IMR-90 (cell line): ENCODE measurements at places on chromosomes 2 and 18. TPM values are rescaled to one million over a fixed set of nuclear protein-coding genes. Genes with fewer than 3 reads are reported as not detected.

- DNase-seq: peak; percentile 75
- no peaks in the 10 kb centered on the region for H3K36me3 ChIP-seq
- H3K27ac ChIP-seq: no peak overlapping the region
- H3K4me3 ChIP-seq: no peak overlapping the region
Measured at GRCh38 chr2:40244675-40245074, 207.2 kb downstream of the SLC8A1 start.

GRCh38 chr18:42548493-42548892 lies 567.0 kb downstream of the RIT2 start:
- H3K27ac ChIP-seq: no peak overlapping the region
- no peaks in the 10 kb centered on the region for H3K27me3 ChIP-seq
- no peaks in the 10 kb centered on the region for H3K4me1 ChIP-seq
- no peak overlapping the region for H3K4me3 ChIP-seq

DNA sequence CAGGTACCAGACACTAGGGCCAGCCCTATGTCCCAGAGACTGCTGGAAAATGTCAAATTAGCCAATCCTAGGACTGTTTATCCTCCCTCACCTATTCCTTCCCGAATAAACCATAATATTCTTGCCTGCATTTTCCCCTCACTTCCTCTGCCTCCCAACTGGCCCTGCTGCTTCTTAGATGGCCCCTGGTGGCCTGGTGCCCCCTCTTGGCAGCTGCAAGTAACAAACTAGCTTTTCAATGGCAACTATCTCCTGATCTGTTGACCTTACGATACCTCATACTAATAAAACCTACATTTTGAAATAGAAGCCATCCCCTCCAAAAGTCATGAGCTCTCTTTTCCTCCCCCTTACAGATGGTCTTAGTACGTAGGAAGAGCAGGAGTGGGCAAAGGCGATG lies 132.0 kb downstream of the ALPK2 start:
- no peak overlapping the region for H3K4me3 ChIP-seq
- H3K4me1 ChIP-seq: peaks cover 7% of the 10 kb centered on the region; the same call in 1 of the 2 replicates
- no peak overlapping the region for H3K27ac ChIP-seq
- no peaks in the 10 kb centered on the region for H3K27me3 ChIP-seq
- H3K36me3 ChIP-seq: peaks cover 22% of the 10 kb centered on the region

Gene NAT8
- not detected in 2 replicates for polyA plus RNA-seq

Gene FAM228B
- 2.3 and 2.9 TPM in 2 replicates for polyA plus RNA-seq

- no peak overlapping the region for H3K4me3 ChIP-seq
- no peaks in the 10 kb centered on the region for H3K27me3 ChIP-seq
- no peaks in the 10 kb centered on the region for H3K36me3 ChIP-seq
- no peak overlapping the region for H3K27ac ChIP-seq
- DNase-seq: no peak
Measured at GRCh38 chr18:39435996-39436395, 1870.4 kb upstream of the CELF4 start.

Gene POTEI
- polyA plus RNA-seq: not detected in 2 replicates

DNA sequence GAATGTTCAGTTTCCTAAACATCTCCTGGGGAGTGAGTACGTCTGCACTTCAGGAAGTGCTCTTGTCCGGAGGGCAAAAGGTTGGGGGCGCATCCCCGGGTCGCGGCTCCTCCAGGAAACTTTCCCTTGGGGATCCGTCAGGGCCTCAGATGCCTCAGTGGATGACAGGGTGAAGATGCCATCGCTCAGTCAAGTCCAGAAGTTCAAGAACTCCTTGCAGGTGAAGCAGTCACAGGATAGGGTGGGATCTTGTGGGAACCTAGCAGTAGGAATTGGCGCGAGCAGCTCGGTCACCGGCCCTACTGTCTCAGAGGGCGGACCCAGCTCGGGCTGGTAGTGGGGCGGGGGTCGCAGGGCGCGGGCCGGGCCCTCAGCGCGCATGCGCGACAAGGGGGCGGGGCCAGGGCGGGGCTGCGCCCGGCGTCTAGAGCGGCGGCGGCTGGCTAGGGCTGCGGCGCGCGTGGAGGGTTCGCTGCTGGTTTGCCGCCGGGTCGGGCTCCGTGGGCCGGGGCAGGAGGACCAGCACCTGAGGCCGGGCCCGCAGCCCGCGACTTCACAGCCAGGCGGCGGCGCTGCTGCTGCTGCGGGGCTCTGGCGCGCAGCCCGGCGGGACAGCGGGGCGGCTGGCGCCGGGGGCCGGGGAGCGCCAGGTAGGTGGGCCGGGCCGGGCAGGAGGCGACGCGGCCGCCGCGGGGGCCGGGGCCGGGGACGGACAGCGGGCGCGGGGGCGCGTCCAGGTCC lies at the start of gene INPP4A:
Gene INPP4A, plus strand, starts transcription at position 423 of the 741 bp plus-strand sequence. CDS start 75,191 bp downstream, outside the sequence.
- peak; percentile 42 for DNase-seq
- no peaks in the 10 kb centered on the region for H3K36me3 ChIP-seq
- peaks cover 6% of the 10 kb centered on the region for H3K4me1 ChIP-seq
- H3K4me3 ChIP-seq: peak within 1 kb of the TSS; percentile 87
- H3K27ac ChIP-seq: peak within 1 kb of the TSS; percentile 54

Gene AQP12B
- polyA plus RNA-seq: not detected in 2 replicates

Gene CDH20
- polyA plus RNA-seq: not detected in 2 replicates

Gene RNF125
- polyA plus RNA-seq: 0.09 and 0.10 TPM in 2 replicates

GRCh38 chr2:36912695-36913094 lies 53.6 kb downstream of the STRN start:
- peak; percentile 83 for DNase-seq
- H3K4me1 ChIP-seq: no peaks in the 10 kb centered on the region; the same call in 1 of the 2 replicates
- no peaks in the 10 kb centered on the region for H3K36me3 ChIP-seq
- H3K4me3 ChIP-seq: no peak overlapping the region
- H3K27ac ChIP-seq: no peak overlapping the region

- DNase-seq: no peak
- H3K36me3 ChIP-seq: no peaks in the 10 kb centered on the region
- no peak overlapping the region for H3K27ac ChIP-seq
Measured at GRCh38 chr2:157920736-157921135, 44.6 kb upstream of the ACVR1 start.

- peak overlapping the region; percentile 35; the same call in 1 of the 2 replicates for H3K4me3 ChIP-seq
- peak; percentile 99 for DNase-seq
- H3K36me3 ChIP-seq: no peaks in the 10 kb centered on the region
Measured at GRCh38 chr2:150495993-150496627, 8.6 kb upstream of the RND3 start.

- no peaks in the 10 kb centered on the region for H3K4me1 ChIP-seq
- H3K27me3 ChIP-seq: no peaks in the 10 kb centered on the region
- H3K36me3 ChIP-seq: no peaks in the 10 kb centered on the region
- H3K4me3 ChIP-seq: no peak overlapping the region
- no peak overlapping the region for H3K27ac ChIP-seq
- DNase-seq: no peak
Measured at GRCh38 chr2:6741229-6741628, 124.5 kb downstream of the CMPK2 start.

Gene FANCL
- polyA plus RNA-seq: 9.3 and 12.7 TPM in 2 replicates

- DNase-seq: no peak
- peaks cover 17% of the 10 kb centered on the region for H3K27me3 ChIP-seq
- no peaks in the 10 kb centered on the region for H3K36me3 ChIP-seq
- no peak overlapping the region for H3K4me3 ChIP-seq
Measured at GRCh38 chr2:241835611-241836010, 23.1 kb downstream of the PDCD1 start.

GRCh38 chr18:76686737-76687231 lies 135.6 kb upstream of the ZNF236 start:
- no peak overlapping the region for H3K4me3 ChIP-seq
- DNase-seq: peak; percentile 57
- no peak overlapping the region for H3K27ac ChIP-seq
- no peaks in the 10 kb centered on the region for H3K36me3 ChIP-seq
- peaks cover 44% of the 10 kb centered on the region for H3K27me3 ChIP-seq

Gene MOB4
- 29.3 and 36.0 TPM in 2 replicates for polyA plus RNA-seq

- peaks cover 52% of the 10 kb centered on the region for H3K27me3 ChIP-seq
- no peak for DNase-seq
- no peak overlapping the region for H3K27ac ChIP-seq
- no peaks in the 10 kb centered on the region for H3K36me3 ChIP-seq
Measured at GRCh38 chr18:59132810-59133465, 6.7 kb upstream of the SEC11C start.

Gene CNGA3
- polyA plus RNA-seq: not detected in 2 replicates

Gene CDH2
- 53.3 and 55.6 TPM in 2 replicates for polyA plus RNA-seq

Gene CDCA7
- 17.8 and 18.7 TPM in 2 replicates for polyA plus RNA-seq

Gene ZNF516
- 16.6 and 16.9 TPM in 2 replicates for polyA plus RNA-seq

Gene MBP
- polyA plus RNA-seq: 0.72 and 0.75 TPM in 2 replicates

DNA sequence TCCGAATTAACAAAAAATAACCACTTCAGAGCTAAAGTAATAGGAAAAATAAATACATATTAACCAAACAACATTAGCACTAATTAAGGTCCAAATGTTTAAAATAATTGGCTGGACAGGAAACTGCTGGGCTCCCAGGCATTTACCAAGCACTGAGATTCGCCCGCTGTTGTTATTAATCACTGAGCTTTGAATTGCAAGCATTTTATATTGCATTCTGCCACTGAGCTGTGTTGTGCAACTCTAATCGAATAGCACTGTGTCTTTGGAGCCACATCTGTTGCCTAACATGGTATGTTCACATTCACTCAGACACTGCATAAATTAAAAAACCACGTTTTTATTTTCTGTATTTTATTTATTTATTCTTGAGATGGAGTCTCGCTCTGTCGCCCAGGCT lies 88.9 kb downstream of the SOWAHC start:
- H3K36me3 ChIP-seq: no peaks in the 10 kb centered on the region
- peaks cover 5% of the 10 kb centered on the region for H3K4me1 ChIP-seq
- no peak for DNase-seq

DNA sequence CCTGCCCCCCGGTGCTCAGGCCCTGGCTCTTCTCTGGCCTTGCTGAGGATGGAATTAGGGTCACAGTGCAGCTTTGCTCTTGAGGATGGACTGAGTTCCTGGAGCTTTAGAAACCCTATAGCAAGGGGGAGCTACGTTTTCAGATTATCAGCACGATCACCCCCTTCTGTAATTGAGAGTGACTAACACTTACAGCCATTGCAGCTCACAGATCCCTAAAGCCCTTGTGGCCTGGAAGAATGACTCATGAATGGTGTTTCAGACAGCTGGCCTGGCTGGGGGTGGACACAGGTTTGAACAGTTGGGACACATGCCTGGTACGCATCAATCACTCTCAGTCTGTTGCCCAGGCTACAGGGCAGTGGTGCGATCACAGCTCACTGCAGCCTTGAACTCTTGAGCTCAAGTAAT lies 79.7 kb upstream of the IGFBP5 start:
- no peaks in the 10 kb centered on the region for H3K27me3 ChIP-seq
- H3K4me3 ChIP-seq: no peak overlapping the region
- DNase-seq: peak; percentile 99
- H3K36me3 ChIP-seq: no peaks in the 10 kb centered on the region

GRCh38 chr2:71714601-71715240 lies 261.4 kb downstream of the DYSF start:
- no peak overlapping the region for H3K27ac ChIP-seq
- H3K27me3 ChIP-seq: peaks cover 16% of the 10 kb centered on the region

- H3K36me3 ChIP-seq: no peaks in the 10 kb centered on the region
- DNase-seq: no peak
- H3K27ac ChIP-seq: no peak overlapping the region
- H3K27me3 ChIP-seq: peaks cover 21% of the 10 kb centered on the region
- no peak overlapping the region for H3K4me3 ChIP-seq
Measured at GRCh38 chr18:604771-605170, 8.0 kb downstream of the CLUL1 start.

Gene C2orf80
- not detected in 2 replicates for polyA plus RNA-seq

DNA sequence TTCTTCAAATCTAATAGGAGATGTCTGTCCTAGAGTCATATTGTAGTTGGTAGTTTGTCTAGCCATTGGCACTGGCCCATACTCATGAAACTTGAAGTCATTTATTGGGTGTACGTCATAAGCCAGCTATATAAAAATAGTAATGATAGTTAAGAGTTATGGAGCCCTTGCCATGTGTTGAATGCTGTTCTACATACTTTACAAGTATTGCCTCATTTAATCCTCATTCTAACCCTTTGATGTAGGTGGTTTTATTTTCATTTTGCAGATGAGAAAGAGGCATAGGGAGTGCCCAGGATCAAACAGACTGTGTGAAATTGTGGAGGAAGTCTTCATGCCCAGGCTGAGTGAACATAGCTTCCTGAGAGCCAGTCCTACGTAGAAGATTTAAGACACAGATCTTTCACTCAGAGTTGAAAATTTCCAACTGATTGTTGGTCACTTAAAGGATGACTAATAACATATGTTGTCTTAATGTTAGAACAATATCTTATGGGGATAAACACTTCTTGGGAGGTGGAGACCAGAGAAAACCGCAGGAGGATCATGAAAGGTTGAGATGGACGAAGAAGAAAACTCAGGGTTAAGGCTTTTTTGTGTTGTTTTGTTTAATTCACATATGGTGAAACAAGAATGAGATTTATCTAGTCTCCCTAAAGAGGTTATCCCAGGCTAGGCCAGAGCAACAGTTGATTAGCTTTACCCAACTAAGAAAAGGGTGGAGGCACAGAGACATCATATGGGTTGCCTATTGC lies 156.0 kb downstream of the CERS6 start:
- H3K27ac ChIP-seq: no peak overlapping the region
- H3K27me3 ChIP-seq: no peaks in the 10 kb centered on the region
- no peaks in the 10 kb centered on the region for H3K4me1 ChIP-seq
- no peak overlapping the region for H3K4me3 ChIP-seq

GRCh38 chr2:213740453-213740852 lies 456.2 kb downstream of the SPAG16 start:
- no peaks in the 10 kb centered on the region for H3K27me3 ChIP-seq
- H3K4me1 ChIP-seq: no peaks in the 10 kb centered on the region
- no peak for DNase-seq
- H3K27ac ChIP-seq: no peak overlapping the region

Gene FAM124B
- polyA plus RNA-seq: not detected in 2 replicates

GRCh38 chr18:28594034-28594433 lies 417.1 kb upstream of the CDH2 start:
- H3K4me1 ChIP-seq: no peaks in the 10 kb centered on the region
- DNase-seq: peak; percentile 41
- H3K4me3 ChIP-seq: no peak overlapping the region
- no peak overlapping the region for H3K27ac ChIP-seq

DNA sequence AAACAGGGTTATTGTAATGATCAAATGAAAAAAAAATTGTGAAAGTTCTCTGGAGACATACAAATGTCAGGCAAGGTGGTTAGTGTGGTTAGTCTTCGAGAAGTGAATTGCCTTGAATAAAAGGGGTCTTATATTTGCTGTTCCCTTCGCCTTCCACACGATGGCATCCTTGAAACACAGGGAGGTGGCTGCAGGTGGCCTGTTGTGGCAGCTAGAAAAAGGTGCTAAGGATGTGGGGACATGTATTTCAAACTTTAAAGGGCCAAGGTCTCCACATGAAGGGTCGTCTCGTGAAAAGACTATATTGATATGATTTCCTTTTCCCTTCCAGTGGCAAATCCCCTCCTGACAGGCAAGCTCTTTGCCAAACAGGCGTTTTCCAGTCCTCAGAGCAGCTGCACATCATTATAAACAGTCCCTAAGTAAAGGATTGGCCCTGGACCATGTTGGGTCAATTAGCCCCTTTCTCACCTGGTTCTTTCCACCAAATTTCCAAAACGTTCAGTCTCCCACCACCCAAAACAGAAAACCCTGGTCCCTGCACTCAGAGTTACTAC lies 68.5 kb downstream of the COPS8 start:
- peak overlapping the region; percentile 1; the same call in 1 of the 2 replicates for H3K27ac ChIP-seq
- peak; percentile 81 for DNase-seq
- peaks cover 30% of the 10 kb centered on the region for H3K4me1 ChIP-seq
- H3K27me3 ChIP-seq: no peaks in the 10 kb centered on the region
- H3K36me3 ChIP-seq: no peaks in the 10 kb centered on the region

GRCh38 chr2:168244318-168244717 lies 3.1 kb downstream of the STK39 start:
- no peaks in the 10 kb centered on the region for H3K36me3 ChIP-seq
- no peak overlapping the region for H3K4me3 ChIP-seq
- peaks cover 16% of the 10 kb centered on the region for H3K4me1 ChIP-seq
- H3K27ac ChIP-seq: no peak overlapping the region

Gene SP140
- 1.1 and 1.4 TPM in 2 replicates for polyA plus RNA-seq

- peaks cover 2% of the 10 kb centered on the region; the same call in 1 of the 2 replicates for H3K4me1 ChIP-seq
- H3K27ac ChIP-seq: no peak overlapping the region
- peak; percentile 8 for DNase-seq
- no peak overlapping the region for H3K4me3 ChIP-seq
- peaks cover 25% of the 10 kb centered on the region for H3K36me3 ChIP-seq
Measured at GRCh38 chr2:197461057-197461456, 7.7 kb downstream of the COQ10B start.
